ENCODE measurements at places on chromosomes 5 and 9.

GRCh38 chr5:82975812-82976211 lies 101.4 kb downstream of the TMEM167A start:
- DNase-seq, result no peak

- no peak for DNase-seq
Measured at GRCh38 chr5:40386289-40386688, 293.4 kb upstream of the PTGER4 start.

DNA sequence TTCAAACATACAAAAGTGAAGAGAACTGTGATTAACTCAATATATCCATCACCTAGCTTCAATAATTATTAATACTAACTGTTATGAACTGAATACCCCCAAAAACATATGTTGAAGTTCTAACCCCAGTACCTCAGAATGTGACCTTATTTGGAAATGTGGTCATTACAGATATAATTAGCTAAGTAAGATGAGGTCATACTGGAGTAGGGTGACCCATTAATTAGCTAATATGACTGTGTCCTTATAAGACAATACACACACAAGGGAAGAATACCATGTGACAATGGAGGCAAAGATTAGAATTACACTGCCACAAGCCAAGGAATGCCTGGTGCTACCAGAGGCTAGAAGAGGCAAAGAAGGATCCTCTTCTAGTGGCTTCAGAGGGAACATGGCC lies 7.8 kb downstream of the RRAGA start:
- DNase-seq, result no peak

GRCh38 chr9:109244179-109245132 lies 76.4 kb downstream of the EPB41L4B start:
- peak; percentile 44 for DNase-seq

GRCh38 chr9:121550569-121551512 lies 51.2 kb upstream of the GGTA1 start:
- peak; percentile 57 for DNase-seq

- DNase-seq, result no peak
Measured at GRCh38 chr5:179148703-179149170, 88.6 kb downstream of the ZNF354C start.

- no peak for DNase-seq
Measured at GRCh38 chr9:2496934-2497333, 124.7 kb upstream of the VLDLR start.

- no peak for DNase-seq
Measured at GRCh38 chr9:135478829-135479468, 633 bp upstream of the PPP1R26 start.

- DNase-seq, result no peak
Measured at GRCh38 chr5:138466900-138467710, 1.8 kb downstream of the EGR1 start.

- no peak for DNase-seq
Measured at GRCh38 chr9:123036893-123037545, 3.6 kb downstream of the GPR21 start.

- no peak for DNase-seq
Measured at GRCh38 chr9:81396528-81396927, 292.8 kb downstream of the TLE1 start.

DNA sequence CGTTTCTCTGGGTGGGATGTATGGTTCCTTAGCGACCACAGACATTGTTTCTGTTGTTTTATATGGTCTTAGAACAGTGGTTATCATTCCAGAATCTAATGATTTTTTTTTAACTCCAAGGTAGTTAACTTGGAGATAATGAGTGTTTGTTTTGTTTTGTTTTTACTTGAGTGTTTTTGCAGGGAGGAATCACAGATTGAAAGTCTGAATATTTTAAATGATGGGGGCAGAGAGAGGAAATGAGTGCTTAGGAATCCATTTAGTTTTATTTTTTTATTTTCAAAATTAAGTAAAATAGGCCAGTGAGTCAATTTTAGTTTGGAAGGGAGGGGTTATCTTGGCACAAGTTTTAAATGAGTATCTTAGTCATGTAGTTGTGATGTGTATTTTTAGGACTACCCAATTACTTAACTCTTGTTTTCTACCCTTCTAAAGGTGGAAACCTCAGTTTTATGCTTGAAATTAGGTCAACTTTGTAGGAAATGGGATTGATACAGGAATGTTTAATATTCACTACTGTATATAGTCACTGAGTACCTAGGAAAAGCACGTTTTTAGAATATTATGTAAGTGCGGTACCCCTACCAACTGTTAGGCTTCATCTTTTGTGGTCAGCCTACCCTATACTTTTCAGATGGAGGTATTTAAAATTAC lies 2.0 kb downstream of the UBE2R2 start:
- no peak for DNase-seq

GRCh38 chr9:13791816-13792215 lies 512.3 kb upstream of the MPDZ start:
- DNase-seq, result no peak

- no peak for DNase-seq
Measured at GRCh38 chr5:7372399-7372798, 23.5 kb upstream of the ADCY2 start.

Data from stimulated activated CD4-positive, alpha-beta T cell treated with anti-CD3 and anti-CD28 coated beads, Interleukin-15, amount 100 ng/mL, for 1 hour (primary cell).